T-helper 2 cell (primary cell): ENCODE measurements at places on chromosomes 5 and 9.

DNA sequence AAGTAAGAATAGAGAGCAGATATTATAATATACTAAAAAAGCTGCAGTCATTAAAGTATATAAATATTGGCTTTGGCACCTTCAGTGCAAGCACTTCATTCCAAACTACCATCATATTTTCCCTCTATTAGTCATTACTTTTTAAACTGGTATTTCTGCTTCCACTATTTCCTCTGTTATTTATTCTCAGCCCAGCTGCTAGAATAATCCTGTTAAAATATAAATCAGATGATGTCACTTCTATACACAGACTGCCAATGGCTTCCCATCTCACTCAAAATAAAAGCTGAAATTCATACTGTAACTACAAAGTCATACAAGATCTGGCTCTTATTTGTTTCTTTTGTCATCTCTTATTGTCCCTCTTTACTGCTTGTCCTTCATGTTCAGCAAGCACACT is 432.9 kb downstream of the TLE4 start:
- no peak for DNase-seq

GRCh38 chr9:94951324-94952135 is 225.0 kb downstream of the AOPEP start:
- DNase-seq, result no peak

GRCh38 chr9:38082446-38083287 is 13.6 kb upstream of the SHB start:
- no peak for DNase-seq

DNA sequence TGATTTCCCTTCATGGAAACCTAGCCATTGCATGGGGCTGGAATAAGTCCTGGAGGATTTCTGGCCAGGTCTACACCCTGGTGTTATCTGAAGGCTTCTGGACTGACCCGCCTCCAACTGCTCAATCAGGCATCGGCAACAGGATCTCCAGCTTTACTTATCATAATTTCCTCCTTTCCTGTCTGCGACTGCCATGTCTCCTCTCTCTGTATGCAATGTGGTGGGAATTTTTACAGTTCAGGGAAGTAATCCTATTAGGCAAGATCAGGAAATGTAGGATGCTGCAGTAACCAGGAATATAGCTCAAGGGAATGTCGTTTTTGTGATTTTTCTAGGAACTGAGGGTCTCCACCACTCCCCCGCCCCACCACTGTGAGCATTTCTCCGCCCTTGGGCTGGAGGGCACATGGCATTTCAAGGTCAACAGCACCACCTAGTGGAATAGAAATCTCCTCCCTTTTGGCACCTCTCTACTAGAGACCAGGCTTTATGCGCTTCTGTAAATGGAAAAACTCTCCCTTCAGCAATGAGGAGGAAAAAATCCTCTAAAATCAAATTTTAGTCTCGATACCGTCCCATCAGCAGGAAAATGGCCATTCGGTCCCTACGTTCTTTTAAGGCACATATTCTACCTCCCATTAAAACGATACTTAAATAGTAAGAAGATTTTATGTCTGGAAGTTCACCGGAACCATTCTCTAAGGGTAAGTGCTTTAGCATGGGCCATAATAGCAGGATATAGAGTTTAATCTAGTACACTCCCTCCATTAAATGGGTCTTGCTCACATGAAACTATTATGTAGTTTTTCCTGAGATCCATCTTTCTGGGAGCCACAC is 93.0 kb downstream of the YTHDC2 start:
- DNase-seq, result no peak

DNA sequence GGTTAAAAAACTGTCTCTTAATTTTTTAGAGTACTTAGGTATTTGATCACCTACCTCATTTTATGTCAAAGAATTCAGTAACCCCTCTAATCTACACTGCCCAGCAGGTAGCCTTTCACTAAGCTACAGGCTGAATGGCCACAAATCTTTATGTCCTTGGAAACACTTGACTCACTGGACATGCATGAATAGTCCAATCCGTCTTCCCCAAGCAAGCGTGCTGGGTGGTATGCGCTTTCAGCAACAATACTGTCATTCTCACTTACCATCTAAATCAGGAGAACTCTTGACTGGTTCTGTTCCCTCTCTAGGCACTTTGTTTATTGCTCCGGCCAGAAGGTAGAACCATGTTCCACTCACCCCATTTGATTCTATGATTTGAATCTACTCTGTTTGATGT is 73.1 kb downstream of the TRPM3 start:
- DNase-seq, result no peak

- DNase-seq, result no peak
These were observed 482.1 kb upstream of the ZNF608 start for GRCh38 chr5:125228363-125229070.

DNA sequence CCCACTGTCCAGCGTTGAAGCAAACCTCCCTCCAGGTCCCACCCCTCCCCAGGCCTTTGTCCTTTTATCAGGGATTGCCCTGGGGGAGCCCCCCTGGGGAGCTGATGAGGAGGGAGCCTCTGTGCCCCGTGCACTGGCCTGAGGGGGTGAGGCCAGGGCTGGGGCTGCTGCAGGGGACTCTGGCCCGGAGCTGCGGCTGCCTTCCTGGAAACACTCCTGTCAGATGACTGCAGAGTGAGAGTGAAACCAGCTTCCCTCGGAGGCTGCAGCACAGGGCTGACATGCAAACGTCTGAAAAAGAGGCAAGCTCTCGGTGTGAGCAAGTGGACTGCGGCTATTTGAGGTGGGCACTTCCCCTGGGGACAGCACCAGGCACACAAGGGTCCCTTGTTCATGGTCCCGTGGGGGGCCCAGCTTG is 4.6 kb upstream of the TRAF2 start:
- DNase-seq, result no peak

DNA sequence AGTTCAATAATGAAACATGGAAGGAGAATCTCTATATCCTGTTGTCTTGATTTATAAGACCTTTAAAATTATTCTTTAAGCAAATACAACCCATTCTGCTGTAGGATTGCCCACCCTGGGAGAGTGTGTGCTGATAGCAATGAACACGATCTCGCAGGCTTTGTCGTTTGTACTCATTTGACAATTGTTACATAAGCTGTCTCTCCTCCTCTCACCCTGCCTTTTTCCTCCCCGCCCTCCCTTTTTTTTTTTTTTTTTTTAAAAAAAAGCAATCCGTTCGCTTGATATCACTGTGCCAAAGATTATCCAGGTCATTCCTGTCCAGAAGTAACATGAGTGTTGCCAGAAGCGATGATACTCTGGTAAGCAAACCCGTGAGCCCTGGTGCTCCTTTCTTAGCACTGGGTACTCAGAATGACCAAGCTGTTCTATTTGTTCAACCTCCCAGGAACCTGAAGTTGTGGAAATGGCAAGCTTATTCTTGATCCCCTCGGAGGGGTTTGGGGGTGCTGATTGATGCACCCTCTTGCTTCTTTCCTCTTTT is 82.7 kb upstream of the CTSL start:
- no peak for DNase-seq

DNA sequence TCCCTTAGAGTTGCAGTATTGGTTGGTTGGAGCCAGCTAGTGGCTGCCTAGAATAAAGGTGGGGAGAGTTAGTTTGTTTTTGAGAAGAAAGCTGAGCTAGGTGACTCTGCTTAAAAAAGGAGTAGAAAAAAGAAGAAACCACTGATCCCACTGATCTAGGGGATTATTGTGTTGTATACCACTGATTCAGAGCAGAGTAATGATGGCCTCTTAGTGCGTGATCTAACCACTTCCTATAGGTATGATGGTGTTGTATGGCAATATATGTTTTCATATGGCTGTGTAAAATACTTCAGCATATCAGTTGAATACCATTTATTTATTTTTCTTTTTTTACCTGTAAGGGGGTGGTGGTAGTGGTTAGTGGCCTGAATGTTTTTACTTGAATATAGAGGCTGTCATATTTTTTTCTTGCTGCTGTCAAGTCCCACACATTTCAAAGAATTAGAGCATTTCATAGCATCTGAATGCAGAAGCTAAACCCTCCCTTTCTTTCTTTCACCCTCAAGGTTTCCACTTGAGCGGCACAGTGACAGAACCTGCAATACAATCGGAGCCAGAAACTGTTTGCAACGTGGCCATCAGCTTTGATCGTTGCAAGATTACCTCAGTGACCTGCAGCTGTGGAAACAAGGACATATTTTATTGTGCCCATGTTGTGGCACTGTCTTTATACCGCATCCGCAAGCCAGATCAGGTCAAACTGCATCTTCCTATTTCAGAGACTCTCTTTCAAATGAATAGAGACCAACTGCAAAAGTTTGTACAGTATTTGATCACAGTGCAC is 140.3 kb downstream of the ZSWIM6 start:
- no peak for DNase-seq

- DNase-seq, result no peak
These were observed 91.7 kb downstream of the MACROH2A1 start for GRCh38 chr5:135307143-135307903.

- no peak for DNase-seq
These were observed 185.6 kb downstream of the FBXL17 start for GRCh38 chr5:108196276-108196675.

DNA sequence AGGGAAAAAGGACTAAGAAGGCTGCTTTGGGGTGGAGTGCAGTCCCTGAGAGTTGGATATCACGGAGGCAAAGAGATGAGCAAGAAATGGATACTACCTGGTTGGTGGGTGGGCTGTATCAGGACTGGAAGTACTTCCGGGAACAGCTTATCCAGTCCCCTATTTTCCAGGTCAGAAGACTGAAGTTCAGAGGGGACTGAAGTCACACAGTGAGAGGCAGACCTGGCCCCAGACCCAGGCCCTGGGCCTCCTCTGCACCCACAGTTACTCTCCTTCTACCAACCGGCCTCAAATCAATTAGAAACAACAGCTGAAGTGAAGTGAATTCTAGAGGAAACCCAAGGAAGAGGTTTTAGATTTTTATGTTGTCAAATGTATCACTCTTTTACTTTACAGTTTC is 93.6 kb upstream of the ALDH1B1 start:
- no peak for DNase-seq

DNA sequence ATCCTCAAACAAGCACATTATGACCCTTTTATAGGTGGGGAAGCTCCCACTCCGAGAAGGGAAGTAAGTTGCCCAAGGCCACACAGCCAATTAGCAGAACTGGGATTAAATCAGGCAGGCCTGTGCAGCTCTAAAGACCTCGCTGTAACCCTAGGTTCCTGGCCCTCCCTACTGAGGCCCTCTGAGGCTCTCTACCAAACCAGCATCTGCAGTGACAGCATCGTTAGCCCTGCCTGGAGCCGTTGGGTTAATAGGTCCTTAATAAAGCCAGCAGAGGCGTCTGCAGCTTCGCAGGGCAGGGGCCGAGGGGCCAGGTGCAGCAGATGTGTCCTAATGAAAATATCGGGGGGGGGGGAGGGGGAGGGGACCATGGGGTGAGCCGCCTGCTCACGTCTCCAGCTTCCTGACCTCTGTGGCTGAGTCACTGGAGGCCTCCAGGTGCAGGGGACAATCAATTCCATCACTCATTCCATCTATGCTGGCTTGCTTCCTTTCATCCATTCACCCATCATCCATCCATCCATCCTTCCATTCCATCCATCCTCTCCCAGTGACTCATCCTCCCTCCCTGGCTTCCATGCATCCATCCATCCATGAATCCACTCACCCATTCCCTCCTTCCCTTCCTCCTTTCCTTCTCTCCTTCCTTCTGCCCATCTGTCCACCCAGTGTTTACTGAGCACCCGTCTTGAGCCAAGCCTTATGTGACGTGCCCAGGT is 203.9 kb downstream of the C9orf50 start:
- DNase-seq, result no peak

- no peak for DNase-seq
These were observed 129.9 kb downstream of the PDZD2 start for GRCh38 chr5:31768784-31769183.

DNA sequence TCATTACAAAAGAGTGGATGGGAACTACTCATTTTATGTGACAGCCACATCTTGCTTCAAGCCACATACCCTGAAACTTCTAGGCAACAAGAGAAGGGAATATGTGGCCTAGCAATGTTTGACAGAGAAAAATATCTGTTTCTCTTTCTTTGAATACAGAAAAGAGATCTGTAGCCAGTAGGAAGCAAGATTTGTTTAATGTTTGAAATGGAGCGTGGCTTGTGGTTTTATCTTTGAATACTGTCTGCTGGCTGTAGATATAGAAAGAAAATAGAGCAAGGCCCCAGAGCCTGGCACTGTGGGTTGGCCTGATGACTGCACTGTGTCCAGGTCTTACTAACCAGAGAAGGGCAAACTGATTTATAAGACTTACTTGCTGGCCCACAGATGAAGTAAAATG is 133.8 kb downstream of the ARHGEF28 start:
- DNase-seq, result no peak

- DNase-seq, result no peak
These were observed 85.4 kb upstream of the CPEB4 start for GRCh38 chr5:173802670-173803165.

GRCh38 chr5:149153751-149154610 is 12.7 kb downstream of the ABLIM3 start:
- no peak for DNase-seq

DNA sequence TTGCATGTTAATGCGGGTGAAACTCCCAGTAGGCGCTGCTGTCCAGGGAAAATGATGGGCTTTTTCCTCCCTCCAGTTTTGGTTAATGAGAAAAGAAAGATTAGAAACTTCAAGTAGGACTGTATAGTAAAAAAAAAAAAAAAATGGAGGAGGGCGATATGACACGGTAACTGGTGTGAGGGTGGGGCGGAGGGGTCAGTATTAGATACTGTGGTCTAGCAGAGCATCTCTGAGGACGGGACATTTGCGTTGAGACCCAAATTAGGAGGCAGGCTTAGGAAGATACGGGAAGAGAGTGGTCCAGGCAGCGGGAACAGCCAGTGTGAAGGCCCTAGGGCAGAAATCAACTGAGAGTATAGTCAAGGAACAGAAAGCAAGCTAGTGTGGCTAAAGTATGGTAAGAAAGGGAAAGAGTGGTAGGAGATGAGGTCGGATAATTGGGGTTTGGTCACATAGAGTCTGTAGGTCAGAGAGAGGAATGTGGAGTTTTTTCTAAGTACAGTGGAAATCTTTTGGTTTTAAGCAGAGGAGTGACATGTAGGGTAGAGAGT is 707 bp downstream of the RMND5B start:
- DNase-seq, result no peak

DNA sequence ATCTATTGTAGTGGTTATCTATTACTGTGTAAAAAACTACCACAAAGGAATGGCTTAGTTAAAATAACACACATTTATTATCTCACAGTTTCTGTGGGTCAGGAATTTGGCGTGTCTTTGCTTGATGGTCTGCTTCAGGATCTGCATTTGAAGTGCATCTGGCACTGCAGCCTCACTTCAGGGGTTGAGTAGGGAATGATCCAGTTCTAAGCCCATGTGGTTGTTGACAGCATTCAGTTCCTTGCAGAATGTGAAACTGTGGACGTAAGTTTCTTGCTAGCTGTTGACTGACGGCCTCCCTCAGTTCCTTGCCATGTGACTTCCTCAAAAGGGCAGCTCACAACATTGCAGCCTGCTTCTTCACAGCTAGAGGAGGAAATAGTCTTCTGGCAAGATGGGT is 2.1 kb upstream of the OGN start:
- DNase-seq, result no peak

DNA sequence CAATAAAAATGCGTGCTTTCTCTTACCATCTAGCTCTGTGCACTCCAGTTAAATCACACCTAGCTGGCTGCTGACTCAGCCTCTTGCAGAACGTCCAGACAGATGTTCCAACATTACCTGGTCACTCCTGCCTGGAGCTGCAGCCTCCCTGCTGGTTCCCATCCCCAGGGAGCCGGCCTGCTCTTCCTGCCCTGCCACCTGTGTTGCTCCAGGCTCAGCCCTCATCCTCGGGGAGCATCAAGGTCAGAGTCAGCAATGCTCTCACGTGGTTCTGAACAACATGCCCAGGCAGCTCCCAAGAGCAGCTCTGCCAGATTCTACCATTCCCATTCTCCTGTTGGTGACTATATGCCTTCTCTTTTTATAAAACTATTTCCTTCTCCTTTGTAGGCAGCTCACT is 81.3 kb downstream of the GADD45G start:
- DNase-seq, result no peak

- DNase-seq, result no peak
These were observed 45.9 kb downstream of the PSD2 start for GRCh38 chr5:139841549-139841948.
